ENCODE measurements at places on chromosomes 4 and X.
A peak's percentile ranks its signal among the peaks of the same experiment; 100 is the strongest.

- no peak for DNase-seq
These were observed 55.9 kb downstream of the MID1 start for GRCh38 chrX:10564484-10564883.

GRCh38 chrX:130829526-130830515, 73.2 kb downstream of the ENOX2 start:
- no peak for DNase-seq

DNA sequence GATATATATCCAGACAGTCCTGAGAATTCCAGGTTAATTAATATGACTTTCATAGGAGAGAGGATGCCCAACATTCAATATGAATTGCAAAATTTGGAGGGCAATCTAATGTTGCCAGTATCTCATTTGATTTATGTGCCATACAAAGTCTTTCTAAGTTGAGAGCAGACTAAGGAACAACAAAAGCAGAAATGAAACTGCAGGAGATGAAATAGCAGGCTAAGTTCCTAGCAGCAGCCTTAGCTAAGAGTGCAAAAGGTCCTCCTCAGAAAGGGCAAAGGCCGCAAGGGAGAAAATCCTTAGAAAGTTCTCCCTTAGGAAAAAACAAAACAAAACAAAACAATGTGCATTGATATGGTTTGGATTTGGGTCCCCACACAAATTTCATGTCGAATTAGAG, 602.9 kb upstream of the HTR2C start:
- no peak for DNase-seq

DNA sequence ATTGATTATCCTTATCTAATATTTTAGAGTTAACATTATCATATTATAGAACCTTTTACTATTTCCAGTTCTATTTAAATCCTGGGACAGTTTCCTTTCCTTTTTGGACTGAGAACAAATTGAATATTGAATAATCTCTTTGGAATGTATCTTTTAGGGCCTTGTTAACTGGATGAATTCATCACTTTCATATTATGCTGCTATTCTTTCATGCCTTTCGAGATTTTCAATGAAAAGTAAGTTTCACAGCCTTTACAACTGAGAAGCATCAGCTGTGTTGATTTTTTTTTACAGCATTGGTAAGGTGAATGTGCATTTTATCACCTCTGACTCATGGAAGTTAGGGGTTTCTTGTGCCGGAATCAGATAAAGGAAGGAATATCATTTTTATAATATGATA, 39.6 kb downstream of the PDLIM5 start:
- DNase-seq = no peak

GRCh38 chrX:69948276-69948797, 101.4 kb downstream of the AWAT2 start:
- DNase-seq = no peak

DNA sequence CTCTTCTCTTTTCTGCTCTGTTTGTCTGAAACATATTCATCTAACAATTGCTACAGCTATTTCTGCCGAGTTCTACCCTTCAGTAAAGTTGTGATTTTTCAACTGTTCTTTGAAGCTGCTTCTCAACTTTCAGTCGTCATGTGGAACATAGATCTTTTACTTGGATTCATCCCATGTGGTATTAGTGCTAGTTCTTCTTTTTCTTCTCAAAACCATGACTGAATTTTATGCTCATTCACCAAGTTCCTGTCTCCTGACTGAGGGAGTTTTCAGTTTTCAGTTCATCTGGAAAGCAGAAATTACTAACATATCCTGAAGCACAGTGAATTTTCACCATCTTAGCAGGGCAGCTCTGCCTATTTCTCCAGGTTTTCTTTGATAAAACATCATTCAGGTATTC, 12.1 kb downstream of the ACSL4 start:
- no peak for DNase-seq

DNA sequence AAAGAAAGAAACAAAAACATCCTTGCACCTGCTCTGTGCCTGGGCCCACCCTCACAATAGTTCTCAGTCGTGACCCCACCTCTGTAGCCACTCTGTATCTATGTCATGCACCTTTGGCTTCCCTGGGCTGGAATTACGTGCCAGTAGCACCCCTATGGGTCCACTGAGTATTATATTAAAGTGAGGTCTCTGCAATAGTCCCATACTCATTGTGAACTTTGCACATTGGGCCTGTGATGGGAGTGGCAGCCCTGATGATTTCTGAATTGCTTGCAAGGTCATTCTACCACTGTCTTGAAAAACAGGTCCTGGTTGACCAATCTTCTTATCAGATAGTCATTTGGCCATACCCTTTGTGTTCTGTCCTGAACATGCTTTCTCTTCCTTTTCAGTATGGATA, 1012.1 kb downstream of the RAB28 start:
- DNase-seq = no peak

- DNase-seq = no peak
These were observed 218.8 kb downstream of the MAGEB17 start for GRCh38 chrX:16386126-16386525.

DNA sequence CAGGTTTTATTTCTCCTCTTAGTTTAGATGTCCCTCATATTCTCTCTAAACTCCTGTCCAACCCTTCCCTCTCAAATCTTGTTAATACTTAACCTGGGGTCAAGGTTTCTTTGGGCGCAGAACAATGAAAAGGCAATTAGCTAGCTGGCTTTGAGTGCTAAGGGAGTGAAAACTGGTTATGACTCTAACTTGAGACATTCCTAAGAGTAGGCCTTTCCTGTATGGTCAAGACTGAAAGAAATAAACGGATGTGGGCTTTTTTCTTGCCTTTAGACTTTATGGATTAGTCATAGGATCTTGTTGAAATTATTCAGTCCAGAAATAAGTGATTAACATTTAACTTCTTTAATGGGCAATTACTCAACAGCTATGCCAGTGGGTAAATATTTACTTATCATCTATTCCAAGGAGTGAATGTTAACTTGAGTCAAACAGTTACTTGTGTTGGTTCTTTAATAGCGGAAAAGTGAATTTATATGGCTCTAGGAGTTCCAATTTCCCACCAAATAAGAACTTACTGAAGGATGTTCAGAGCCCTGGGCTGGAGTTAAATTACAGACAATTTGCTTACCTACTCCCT, 141.7 kb upstream of the SCML1 start:
- DNase-seq = peak; percentile 10

DNA sequence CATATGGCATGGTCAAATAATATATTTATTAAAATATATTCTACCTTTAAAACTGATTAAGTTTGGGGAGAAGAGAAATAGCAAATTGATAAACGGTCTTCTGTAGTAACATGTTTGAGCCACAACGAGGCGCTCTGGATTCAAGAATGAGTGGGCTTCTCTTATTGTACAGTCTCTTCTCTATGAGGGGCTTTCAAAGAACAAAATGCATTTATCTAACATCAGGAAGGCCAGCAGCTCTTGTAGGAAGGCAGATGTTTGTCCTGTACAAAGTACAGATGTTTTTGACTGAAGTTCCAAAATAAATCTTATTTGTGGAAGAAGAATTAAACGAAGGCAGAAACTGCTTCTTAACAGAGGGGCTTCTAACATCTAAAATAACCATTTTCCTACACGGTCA, 153.6 kb downstream of the RASL11B start:
- DNase-seq = peak; percentile 60

DNA sequence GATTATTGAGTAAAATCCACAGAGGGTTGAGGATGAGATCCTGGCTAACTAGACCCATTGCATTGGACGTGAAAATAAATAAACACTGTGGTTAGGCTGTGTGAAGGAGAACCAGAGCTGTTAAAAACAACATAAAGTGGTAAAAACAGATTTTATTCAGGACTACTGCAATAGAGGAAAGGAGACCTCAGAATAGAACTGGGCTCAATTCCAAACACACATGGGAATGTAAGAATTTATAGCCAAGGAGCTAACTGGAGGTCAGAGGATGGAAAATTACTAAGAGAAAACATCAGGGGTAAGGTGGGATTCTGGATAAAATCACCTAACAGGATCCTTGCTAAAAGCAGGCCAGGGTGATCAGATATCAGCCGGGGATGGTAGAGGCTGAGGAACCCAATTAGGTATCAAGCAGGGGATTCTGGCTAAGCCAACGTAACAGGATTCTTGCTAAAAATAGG, 112.4 kb downstream of the RNF150 start:
- DNase-seq = no peak

All from GM12865 (cell line).